Inflammatory macrophage treated with lipopolysaccharide for 4 hours (primary cell): ENCODE measurements at places on chromosomes 11 and 22.

GRCh38 chr11:45079075-45079444 is 67.4 kb upstream of the PRDM11 start:
- DNase-seq: peak; percentile 64

DNA sequence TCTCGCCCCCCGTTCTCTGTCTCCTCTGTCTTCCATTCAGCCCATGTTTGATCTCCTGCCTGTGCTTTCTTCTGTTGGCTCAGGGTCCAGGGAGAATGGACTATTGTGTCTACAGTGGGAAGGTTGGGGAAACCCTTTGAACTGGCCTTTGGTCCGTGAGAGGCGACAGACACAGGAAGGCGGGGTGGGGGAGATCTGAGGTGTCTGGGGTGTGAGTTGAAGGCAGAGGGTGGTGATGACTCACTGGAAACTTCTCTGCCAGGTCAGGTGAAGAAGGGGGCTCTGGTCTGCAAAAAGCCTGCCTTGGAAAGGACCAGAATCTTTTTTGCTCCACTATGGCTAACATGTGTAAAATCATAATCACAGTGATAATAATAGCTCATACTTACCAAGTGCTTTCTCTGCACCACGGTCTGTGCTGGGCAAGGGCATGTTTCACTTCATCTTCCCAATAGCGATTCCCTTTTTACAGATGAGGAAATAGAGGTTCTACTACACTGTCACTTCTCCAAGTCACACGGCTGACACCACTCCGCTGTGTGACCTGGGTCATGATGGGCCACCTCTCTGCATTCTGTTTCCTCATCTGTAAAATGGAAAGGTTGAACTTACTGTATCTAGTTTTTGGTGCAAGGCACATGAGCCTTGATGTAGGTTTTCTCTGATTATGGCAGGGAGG is 99.8 kb upstream of the ALX4 start:
- DNase-seq: peak; percentile 75

- peak; percentile 86 for DNase-seq
Observed at GRCh38 chr22:36659762-36660509, 43.6 kb downstream of the CACNG2 start.

DNA sequence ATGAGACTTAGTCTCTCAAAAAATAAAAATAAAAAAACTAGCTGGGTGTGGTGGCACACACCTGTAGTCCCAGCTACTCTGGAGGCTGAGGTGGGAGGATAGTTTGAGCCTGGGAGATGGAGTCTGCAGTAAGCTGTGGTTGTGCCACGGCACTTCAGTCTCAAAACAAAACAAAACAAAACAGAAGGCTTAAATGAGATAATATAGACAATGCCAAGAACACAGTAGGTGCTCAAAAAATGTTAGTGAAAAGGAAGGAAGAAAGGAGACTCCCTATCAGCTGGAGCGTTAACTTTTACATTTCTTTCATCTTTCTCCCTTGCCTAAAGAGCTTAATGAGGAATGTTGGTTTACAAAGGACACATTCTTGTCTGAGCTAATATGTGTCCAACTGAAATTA is 4.1 kb upstream of the ASCC2 start:
- DNase-seq: no peak

DNA sequence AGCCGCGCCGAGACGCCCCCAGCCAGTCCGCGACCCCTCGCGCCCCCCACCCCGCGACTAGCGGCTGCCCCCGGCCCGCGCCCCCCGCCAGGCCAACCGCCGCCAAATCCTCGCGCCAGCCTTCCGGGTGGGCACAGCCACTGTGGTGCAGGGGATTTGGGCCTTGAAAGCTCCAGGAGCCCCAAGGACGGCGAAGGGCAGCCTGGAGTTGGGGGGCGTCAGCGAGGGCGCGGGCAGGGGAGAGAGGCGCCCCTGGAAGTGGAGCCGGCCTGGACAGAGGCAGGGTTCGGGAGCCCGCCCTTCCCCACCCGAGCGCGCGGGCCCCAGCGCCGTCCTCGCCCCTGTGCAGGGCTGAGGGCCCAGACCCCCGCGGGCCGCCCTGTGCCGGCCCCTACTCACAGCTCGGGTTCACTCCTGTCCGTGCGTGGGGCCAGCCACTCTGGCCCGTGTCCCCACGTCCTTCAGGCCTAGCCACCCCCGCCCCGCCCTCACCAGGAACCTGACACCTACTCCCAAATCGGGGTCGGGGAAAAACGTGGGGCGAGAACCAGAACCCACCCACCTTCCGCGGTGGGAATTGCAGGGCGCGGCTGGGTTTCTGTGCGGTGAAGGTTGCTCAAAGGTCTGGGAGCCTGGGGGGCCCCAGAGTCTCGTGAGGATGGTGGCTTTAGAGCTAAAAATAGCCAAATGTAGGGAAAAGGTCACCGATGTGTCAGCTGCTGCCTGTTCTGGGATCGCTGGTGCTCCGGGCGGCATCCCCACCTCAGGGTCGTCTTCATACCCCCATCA is at the start of gene CPT1B:
Gene CPT1B, minus strand, starts transcription at position 441 of the 789 bp plus-strand sequence. CDS start 512 bp downstream, outside the sequence.
- DNase-seq: no peak

DNA sequence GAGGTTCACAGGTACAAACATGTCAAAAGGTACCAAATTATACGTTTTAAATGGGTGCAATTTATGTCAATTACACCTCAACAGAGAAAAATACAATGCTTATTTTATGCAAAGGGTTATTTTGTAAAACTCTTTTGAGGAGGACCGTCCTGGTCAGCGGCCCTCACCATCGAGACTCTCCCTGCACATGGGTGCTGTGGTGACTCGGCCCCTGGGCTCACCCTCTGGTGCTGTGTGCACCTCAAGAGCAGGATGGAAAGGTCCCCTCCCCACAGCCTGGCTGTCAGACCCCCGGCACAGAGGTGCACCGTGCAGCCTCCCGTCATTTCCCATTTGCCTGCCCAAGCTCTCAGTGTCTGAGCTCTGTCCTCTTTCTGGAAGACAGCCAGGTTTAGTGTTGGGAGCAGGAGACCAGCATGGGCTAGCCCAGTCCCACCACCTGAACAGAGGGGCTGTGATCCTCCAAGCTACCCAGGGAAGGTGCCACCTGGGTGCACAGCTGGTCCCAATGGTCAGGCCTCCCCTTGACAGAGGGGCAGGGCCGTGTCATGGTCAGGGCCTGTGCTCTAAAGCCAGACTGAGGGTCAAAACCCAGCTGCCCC is 41.8 kb upstream of the PRODH start:
- DNase-seq: no peak

GRCh38 chr11:11798586-11799438 is 43.0 kb upstream of the USP47 start:
- DNase-seq: peak; percentile 72

DNA sequence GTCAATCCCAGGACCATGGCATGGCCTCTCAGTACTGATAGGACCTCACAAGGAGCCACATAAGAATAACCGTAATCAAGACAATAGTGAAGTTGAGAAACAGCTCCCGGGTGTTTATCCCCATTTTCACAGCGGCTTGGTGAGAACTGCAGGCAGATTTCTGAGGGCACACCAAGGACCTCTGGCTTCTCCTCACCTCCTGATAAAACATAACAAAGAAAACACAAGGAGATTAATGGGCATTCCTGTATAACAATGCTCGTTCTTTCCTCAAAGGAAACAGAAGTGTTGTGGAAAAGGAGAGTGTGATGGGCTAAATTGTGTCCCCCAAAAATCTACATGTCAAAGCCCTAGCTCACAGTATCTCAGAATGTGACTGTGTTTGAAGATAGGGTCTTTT is 4.0 kb downstream of the SLN start:
- no peak for DNase-seq

DNA sequence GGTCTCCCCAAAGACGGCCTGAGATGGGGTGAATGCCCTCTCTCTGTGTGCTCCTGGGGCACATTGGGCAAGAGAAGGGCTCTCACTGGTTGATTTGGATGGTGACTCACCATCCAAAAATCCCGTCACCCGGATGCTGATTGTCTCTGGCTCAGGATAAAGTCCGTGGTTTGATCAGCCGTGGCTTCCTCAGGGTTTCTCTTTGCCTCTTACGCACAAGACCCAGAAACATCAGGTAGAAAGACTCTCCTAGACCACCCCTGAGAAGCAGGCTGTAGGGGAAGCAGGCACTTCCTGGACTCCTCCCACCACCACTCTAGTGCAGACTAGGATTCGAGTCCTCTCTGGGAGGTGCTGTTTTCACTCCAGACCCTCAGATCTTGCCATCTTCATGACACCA is 176.1 kb upstream of the NCAM1 start:
- no peak for DNase-seq

DNA sequence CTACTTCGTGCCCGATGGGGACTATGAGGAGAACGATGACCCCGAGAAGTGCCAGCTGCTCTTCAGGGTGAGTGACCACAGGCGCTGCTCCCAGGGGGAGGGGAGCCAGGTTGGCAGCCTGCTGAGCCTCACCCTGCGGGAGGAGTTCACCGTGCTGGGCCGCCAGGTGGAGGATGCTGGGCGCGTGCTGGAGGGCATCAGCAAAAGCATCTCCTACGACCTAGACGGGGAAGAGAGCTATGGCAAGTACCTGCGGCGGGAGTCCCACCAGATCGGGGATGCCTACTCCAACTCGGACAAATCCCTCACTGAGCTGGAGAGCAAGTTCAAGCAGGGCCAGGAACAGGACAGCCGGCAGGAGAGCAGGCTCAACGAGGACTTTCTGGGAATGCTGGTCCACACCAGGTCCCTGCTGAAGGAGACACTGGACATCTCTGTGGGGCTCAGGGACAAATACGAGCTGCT is 751 bp downstream of the FIBIN start:
- DNase-seq: no peak

GRCh38 chr22:46795140-46795539 is 32.7 kb downstream of the TBC1D22A start:
- no peak for DNase-seq

DNA sequence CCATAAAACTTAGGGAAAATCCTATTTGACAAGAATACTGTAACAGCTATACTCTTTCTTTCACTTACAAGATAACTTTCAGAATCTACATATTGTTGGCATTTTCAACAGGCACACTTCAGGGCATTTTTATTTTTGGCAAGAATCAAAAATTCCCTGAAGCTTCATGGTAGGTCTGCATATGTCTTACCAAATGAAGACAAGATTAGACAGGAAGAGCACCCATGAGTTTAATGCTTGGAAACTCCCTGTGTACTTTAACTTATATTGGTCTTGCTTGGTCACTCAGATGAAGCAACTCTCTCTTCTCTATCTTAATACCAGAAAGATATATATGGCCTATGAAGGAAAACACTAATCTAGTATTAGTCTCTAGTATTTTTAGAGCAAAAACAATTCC is 137.7 kb downstream of the ATG16L2 start:
- peak; percentile 75 for DNase-seq

- no peak for DNase-seq
Observed at GRCh38 chr22:19664951-19665783, 49.1 kb upstream of the SEPTIN5 start.

DNA sequence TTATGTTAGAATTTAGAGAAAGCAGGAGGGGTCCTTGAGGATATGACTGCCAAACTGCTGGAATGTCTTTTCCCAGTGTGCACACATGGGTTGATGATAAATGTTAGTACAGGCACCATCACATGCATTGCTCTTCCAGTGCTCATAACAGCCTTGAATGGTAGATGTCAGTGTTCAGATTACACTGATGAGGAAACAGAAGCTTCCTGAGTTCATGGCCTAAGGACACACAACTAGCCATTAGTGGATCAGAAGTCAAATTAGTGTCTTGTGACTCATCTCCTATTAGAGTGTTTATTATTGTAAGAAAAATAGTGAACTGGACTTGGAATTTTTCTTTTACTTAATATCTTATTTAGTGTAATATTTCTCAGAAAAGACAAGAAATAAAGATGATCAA is 241.5 kb downstream of the DDX10 start:
- no peak for DNase-seq

DNA sequence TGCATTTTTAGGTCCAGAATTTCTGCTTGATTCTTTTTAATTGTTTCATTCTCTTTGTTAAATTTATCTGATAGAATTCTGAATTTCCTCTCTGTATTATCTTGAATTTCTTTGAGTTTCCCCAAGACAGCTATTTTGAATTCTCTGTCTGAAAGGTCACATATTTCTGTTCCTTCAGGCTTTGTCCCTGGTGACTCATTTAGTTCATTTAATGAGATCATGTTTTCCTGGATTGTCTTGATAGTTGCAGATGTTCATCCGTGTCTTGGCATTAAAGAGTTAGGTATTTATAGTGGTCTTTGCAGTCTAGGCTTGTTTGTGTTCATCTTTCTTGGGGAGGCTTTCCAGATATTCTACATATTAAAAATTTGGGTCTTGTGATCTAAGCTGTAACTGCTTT is 694.8 kb upstream of the CCDC179 start:
- no peak for DNase-seq

GRCh38 chr11:76672431-76673175 is 2.1 kb upstream of the LRRC32 start:
- no peak for DNase-seq

- DNase-seq: no peak
Observed at GRCh38 chr11:115408036-115408921, 95.9 kb downstream of the CADM1 start.

DNA sequence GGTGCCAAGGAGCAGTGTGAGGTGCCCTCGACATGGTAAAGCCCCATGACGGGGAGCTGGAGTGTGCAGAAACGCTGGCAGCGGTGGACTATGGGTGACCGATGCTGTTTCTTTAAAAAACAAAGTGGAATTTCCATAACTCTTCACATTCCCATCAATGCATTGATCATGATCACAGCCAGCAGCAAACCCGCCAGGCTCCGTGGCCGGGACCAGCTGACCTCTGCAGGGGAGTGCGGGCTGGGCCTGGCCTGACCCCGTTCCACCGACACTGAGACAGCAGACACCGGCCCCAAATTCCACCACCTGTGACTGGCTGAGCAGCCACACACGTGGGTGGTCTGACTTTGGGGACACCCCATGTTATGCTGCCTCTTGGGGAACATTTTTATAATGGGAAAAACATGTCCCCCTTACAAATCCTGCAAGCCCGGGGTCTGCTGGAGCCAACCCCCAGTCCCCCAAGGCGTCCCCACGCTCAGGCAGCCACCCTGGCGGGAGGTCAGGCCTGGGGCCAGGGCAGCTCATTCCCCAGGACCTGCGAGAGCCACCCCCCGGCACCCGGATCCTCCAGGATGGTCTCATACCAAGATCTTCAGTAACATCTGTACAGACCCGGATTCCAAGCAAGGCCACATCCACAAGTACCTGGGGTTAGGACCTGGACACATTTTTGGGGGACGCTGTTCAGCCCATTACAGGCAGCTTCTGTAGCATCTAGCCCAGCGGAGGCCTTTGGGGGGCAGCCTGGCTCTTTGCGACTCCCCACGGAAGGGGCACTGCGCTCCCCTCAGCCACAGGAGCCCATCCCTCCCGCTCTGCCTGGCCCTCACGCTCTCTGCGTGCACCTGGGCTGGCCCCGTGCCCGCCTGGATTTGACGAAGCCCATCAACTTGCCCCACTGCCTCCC is 20.6 kb downstream of the OSBPL5 start:
- DNase-seq: no peak

DNA sequence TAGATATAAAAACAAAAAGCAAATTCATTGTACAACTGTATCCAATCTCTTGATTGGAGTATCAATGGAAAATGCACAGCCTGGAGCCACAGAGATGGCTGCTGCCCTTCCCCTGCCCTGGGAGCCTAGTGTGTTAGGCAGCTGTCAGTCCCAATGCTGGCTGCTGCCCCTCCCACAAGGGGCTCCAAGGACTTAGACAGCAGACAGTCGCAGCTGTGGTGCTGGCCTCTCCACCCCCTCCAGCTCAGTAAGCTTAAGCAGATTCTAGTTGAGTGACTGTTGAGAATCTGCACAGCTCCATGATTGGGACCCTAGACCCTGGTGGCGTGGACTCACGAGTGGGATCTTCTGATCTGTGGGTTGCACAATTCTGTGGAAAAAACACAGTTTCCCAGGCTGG is 1511.2 kb downstream of the FAM181B start:
- no peak for DNase-seq

- no peak for DNase-seq
Observed at GRCh38 chr11:32310214-32310601, 125.1 kb downstream of the WT1 start.
